ENCODE measurements at places on chromosomes 2 and 18.

DNA sequence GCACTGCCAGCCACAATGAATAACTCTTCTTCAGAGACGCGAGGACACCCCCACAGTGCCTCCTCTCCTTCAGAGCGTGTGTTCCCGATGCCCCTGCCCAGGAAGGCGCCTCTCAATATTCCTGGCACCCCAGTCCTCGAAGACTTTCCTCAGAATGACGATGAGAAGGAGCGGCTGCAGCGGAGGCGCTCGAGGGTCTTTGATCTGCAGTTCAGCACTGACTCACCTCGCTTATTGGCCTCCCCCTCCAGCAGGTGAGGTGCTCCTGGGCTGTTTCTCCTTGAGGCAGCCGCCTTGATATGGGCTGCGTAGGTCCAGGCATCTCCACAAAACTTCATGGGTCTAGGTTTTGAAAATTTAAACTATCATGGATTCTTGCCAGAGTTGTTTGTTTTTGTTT, 6.1 kb downstream of the NCAPH start:
- DNase-seq: no peak

- DNase-seq: no peak
These were observed 831.3 kb downstream of the CPS1 start for GRCh38 chr2:211387734-211388133.

- DNase-seq: no peak
These were observed 225.0 kb upstream of the NT5C1B start for GRCh38 chr2:18814387-18814786.

DNA sequence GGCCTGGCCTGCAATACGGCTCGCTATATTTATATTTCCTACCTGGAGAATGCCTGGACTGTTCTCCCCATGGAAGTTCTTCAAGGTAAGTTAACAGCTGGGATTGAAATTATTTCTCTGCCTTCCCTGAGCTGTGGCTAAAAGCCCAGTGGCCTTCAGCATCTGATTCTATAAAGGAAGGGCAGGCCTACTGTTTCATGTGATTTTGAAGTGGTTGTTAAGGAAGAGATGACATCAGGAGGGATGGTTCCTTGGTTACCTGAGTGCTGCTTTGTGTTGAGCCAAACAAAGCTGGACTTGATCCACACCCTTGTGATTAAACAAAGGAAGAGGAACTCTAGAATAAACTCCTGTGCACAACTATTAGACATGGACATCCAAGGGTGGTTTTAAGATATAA, 61.6 kb downstream of the MFSD6 start:
- DNase-seq: no peak

GRCh38 chr18:78753240-78753639, 226.4 kb upstream of the SALL3 start:
- DNase-seq: no peak

GRCh38 chr2:218540015-218540414, 28.1 kb downstream of the USP37 start:
- no peak for DNase-seq

GRCh38 chr2:20454036-20454981, 7.4 kb downstream of the RHOB start:
- DNase-seq: no peak

- no peak for DNase-seq
These were observed 28.3 kb downstream of the RAB31 start for GRCh38 chr18:9736286-9736835.

- DNase-seq: no peak
These were observed 17.8 kb downstream of the CTAGE1 start for GRCh38 chr18:22399949-22400348.

GRCh38 chr2:71879509-71880184, 268.0 kb downstream of the CYP26B1 start:
- no peak for DNase-seq

GRCh38 chr18:24420551-24420950, 5.9 kb upstream of the IMPACT start:
- DNase-seq: no peak

DNA sequence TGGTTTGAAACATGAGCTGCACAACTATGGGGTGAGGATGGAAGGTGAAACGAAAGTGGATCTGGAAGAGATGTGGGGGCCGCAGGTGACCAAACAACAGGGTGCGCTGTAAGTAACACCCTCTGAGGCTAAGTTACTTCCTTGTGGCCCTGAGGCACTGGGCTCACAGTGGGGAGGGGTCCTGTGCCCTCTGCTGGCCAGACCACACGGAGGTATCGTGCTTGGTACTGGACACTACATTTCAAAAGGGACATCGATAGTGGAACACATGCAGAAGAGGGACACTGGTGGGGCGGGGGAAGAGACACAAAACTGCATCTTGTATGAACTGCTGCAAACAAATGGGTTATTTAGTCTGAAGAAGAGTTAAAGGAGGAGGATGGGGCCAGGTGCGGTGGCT, 110.6 kb downstream of the CLIP4 start:
- no peak for DNase-seq

DNA sequence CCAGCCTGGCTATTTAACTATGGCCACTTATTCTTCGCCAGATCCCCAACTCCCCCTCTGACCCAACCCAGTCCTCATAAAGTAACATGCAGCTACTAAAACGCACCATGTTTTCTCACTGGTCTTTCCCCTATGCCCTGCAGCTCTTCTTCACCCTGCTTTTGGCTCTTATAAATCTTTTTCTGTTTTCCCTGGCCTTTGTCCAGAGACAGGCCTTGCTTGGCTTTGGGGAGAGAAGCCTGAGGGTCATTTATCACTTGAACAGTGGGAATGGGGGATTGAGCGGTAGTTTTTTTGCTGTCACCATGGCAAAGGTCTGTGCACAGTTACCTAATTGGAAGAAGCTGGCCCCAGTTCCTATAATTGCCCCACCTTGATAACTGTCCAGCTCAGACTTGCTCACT, 202.9 kb upstream of the NT5C1B start:
- no peak for DNase-seq

DNA sequence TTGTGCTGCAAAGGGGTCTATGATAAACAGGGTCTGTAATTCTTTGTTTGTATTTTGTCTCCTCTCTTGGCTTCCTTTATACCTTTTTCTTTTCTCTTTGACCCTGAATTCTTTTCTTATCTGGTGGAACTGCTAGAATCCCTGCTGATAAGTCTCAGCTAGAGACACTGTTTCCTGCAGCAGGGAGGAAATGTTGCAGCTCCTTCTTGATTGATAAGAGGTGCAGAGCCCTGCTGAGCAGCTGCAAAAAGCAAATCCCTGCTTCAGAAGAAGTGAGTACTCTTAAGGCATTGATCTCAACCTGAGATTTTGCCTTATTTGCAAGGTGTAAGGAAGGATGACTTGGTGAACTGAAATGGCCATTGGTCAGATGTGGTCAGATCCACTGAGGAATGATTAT, 167.8 kb downstream of the NUP35 start:
- DNase-seq: no peak

DNA sequence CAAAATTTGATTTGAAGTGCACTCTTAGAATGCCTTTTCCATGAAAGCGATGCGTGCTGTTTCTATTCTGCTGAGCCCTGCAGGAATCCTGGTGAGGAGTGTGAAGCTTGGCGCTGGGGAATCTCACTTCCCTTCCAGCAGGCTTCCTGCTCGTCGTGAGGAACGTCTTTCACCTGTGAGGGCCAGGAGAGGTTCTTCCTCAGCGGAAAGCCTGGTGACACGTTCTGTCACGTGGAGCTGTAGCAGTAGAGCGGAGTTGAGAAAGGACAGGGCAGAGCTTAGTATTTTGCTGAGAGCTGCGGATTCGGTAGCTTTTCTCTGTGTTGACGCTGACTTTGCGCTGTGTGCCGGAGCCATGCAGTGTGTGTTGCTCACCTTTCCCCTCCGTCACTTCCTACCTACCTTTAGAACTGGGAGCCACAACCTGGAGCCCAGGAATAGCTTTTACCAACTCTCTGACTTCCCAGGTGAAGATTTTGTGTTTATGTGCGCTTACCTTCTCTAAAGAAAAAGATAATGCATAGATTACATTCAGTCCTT, 294.8 kb downstream of the PTGR3 start:
- DNase-seq: no peak

DNA sequence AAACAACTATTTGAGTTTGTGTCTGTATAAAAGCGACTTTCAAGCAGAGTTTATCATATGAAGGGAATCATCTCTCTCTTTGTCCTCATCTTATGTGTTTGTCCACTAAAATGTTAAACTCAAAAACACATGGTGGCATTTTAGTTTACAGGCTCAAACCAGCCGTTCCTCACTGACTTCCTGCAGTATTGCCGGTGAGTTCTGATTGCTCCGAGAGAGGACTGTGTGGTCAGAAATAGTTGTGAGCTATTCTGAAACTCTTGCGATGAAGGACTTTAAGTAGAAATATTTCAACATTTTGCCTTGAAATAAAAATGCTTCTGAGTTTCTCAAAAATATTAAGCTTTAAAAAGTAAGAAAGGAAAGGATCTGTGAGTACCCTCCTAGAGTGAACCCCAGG, 163.2 kb upstream of the CAVIN2 start:
- no peak for DNase-seq

DNA sequence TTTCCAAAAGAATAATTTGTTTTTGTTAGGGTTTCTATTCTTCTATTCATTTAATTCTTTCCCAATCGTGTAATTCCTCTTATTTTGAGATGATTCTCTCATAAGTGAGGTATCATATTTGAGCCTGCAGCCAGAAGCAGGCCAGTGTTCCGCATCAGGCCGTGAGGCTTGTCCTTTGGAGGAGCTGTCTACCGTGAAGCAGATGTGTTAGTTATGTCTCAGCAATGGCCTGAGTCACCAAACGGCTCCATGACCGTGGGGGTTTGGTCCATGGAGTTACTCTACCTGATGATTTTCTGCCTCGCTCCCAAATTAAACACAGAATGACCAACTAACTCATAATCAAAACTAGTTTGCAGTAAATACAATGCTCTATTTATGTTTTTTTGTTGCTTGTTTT, 64.2 kb upstream of the TMEM87B start:
- no peak for DNase-seq

GRCh38 chr2:179412112-179412511, 147.5 kb upstream of the SESTD1 start:
- no peak for DNase-seq

GRCh38 chr2:242022550-242023290, 153.2 kb downstream of the RTP5 start:
- DNase-seq: no peak

DNA sequence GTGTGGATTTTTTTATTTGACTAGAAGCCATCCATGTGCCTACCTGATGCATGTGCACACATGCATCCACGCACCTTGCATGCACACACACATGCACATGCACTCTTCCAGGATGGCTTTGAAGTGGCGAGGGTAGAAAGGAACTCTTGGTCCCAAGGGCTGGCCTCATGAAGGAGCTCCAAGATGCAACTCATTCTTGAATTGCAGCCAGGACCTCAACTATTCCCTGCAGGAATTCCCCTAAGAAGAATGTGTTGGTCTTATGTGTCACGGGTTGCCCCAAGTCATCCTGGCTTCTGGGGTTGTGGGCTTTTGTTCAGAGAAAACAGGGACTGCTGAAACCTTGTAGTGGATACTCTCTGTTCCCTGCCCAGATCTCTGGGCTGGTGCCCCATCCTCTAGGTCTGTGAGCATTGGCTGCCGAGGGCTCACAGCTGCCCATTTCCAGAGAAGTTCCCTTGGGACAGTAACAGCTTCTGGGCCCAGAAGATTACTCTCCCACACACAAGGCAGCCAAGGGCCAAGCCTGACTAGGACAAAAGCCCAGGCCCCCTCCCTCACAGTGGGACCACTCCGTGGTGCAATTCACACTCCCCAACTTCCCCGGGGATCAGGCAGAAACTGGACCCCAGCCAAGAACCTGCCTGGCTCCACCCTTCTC, 137.6 kb downstream of the COPS8 start:
- no peak for DNase-seq

GRCh38 chr2:204000446-204000845, 63.9 kb downstream of the ICOS start:
- DNase-seq: no peak

DNA sequence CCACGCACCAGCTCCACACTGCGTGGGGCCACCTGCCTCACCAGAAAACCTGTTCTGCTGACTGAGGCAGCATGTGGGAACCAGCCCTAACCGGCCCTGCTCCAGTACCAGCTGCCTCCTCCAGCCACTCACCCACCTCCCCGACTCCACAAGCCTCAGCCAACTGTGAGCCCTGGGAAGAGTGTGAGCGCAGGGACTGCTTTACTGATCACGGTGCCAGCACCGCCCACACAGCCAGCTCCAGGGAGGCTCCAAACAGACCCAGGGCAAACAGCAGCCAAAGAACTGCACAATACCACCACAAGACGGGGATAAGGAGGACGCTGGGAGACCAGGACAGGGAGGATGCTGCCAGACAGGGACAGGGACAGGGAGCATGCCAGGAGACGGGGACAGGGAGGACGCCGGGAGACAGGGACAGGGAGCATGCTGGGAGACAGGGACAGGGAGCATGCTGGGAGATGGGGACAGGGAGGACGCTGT, 28.4 kb downstream of the EIPR1 start:
- no peak for DNase-seq

- DNase-seq: no peak
These were observed 255.7 kb downstream of the CELF4 start for GRCh38 chr18:37309861-37310260.

- DNase-seq: no peak
These were observed 6.0 kb downstream of the ITM2C start for GRCh38 chr2:230870544-230871360.

DNA sequence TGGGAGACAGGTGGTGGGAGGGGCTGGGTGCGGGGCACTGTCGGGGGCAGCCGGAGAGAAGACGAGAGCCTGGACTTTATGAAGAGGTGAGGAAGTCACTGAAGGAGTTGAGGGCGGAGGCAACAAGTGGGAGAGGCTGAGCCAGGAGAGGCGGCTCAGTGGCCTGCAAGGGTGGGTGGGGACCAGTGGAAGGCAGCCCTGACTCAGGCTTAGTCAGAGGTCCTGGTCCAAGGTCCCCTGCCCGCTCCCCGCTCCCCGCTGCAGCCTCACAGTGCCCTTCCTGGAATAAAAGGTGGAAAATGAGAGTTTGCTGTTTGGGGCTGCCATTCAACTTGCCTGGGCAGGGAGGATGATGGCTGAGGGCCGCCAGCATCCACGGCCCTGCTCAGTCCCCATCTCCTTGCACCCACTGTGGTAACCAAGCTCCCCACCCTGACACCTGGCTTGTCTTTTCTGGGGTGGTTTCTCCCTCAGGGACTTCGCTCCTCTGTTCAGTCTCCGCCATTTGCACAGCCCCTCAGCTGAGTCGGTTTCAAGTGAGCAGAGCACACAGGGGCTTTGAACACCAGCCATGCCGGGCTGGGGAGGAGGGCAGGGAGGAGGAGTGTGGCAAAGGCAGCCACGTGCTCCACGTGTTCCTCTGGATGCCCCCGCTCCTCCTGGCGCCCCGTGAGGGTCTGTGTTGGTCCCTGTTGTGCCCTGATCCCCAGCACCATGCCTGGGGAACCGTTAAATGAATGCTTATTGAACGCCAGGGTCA, 13.7 kb upstream of the RALB start:
- DNase-seq: no peak

Data from effector memory CD8-positive, alpha-beta T cell (primary cell).